CD8-positive, alpha-beta memory T cell (primary cell): ENCODE measurements at places on chromosomes 3 and 15.
A peak's percentile ranks its signal among the peaks of the same experiment; 100 is the strongest.

- no peak for DNase-seq
Observed at GRCh38 chr3:86978111-86978551, 12.8 kb downstream of the VGLL3 start.

DNA sequence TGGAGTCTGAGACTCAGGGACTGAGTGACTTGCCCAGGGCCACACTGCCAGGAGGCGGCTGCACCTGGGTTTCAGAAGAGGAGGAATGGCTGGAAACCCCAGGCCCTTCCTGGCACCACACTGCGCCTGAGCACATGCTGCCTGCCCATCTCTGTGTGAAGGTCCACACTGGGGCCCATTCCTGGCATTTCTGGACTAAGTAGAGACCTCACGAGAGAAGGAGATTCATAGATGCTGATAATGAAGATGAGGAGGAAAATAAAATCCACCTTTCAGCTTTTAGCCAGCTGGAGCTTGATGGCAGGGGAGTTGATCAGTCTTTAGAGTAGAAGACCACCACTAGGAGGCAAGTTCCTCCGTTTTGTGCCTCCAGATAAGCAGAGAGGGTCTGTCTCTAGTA lies 40.2 kb upstream of the TF start:
- DNase-seq: no peak

GRCh38 chr15:76337696-76338485 lies 1.3 kb downstream of the ISL2 start:
- DNase-seq: no peak

- no peak for DNase-seq
Observed at GRCh38 chr3:167876620-167877281, 141.2 kb downstream of the SERPINI1 start.

DNA sequence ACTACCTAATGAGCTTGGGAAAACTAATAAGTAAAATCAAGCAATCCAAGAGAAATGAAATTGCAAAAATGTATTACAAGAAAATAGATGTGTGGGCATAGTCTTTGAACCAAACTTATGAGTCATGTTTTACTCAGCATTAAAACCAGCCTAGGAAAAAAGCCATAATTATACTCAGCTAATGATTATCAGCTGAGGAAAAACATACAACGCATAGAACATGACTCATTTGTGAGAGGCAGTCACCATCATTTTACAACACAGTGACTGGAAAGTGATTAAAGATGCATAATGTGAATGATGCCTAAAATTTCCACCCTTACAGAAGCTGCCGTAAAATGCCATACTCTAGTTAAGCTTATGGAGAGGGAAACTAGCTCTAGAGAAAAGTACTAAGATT lies 238.0 kb upstream of the EOMES start:
- DNase-seq: no peak

DNA sequence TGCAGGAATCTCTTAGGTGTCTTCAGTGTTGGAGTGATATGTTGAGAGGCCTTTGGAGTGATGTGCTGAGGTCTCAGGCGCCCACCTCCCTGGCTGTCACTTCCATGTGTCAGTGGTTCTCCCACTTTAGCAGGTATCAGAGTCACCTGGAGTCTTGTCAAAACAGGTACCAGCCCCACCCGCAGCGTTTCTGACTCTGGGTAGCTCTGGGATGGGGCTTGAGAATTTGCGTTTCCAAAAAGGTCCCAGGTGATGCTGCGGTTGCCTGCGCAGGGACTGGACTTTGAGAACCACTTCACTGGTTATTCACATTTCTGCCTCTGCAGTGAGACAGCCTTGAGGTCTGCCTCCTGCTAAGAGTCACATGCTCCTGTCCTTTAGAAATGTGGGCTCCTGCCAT lies 15.5 kb downstream of the UMPS start:
- DNase-seq: no peak

DNA sequence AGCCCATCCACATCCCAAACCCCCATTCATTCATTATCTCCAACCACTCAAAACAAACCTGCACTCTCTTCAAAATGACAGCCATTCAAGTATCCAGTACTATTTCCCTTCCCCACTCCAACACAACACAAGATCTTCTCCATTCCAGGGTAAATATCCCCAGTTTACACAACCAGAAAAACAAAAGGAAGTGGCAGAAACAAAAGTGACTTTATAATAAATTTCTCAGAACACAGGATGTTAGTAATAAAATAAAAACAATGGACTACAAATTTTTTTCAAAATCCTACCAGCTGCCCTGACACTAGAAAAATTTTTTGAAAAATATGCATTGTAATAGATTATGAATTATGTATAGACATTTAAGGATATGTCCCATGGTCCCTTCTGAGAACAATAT lies 14.2 kb downstream of the CPA3 start:
- no peak for DNase-seq

DNA sequence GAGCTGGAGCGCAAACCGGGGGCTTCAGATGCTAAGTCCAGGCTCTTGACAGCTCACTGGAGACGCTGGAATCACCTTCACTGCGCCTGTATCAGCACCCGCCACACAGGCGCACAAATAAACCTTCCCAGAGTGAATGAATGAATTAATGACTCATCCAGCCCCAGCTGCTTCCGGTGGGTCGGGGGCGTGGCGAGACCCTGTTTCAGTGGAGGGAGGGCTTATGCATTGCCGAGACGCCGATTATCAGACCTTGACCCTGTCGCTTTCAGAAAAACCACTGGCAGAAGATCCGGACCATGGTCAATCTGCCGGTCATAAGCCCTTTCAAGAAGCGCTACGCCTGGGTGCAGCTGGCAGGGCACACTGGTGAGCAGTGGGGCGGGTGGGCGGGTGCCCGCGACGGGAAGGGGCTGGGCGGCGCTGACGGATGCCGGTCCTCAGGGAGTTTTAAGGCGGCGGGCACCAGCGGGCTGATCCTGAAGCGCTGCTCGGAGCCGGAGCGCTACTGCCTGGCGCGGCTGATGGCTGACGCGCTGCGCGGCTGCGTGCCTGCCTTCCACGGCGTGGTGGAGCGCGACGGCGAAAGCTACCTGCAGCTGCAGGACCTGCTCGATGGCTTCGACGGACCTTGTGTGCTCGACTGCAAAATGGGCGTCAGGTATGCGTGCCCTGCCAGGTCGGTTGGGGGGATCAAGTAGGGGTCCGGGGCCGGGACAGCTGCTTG lies 7.7 kb downstream of the ITPKA start:
- DNase-seq: no peak

- no peak for DNase-seq
Observed at GRCh38 chr3:64019271-64019670, 4.0 kb downstream of the PSMD6 start.

- DNase-seq: no peak
Observed at GRCh38 chr3:197206913-197207312, 91.5 kb downstream of the DLG1 start.

- DNase-seq: no peak
Observed at GRCh38 chr15:97501291-97501690, 459.2 kb upstream of the ARRDC4 start.

GRCh38 chr15:57534281-57534680 lies 57.4 kb upstream of the MYZAP start:
- no peak for DNase-seq

DNA sequence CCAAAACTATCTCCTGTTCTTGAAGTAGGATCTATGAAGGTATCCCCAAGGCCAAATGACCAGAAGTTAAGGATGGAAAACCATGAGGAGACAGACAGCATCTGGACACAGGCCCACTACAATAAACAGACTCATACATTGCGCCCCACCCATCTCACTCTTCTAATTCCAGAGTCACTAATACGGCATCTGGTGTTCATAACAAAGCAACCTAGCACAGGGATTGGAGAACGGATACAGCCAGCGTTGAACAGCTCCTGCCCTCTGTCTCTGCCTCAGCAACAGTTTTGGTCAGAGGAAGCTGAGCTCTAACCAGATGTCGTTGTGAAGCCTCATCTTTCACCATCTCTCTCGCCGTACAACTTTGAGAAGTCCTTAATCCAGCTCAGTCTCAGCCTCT lies 44.5 kb upstream of the CCDC80 start:
- DNase-seq: no peak

DNA sequence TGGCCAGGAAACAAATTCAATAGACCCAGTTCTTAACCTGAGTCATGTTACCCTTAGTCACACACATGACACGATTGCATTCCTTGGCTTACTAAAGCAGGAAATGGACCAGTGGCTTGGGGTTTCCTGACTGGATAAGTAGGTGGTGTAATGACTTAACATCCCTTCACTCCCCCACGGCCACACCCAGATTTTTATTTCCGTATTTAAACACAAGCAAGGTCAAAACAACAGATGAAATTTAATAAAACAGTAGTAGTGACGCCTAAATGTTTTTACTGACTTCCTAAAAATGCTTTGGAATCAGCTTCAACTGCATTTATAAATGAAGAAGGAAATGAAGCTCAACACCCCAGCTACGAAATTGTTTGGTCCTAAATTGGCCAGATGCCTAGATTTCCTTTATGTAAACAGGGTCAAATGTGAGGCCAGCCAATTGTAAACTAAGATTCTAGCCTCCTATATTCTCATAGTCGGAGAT lies 324.3 kb downstream of the CHST2 start:
- no peak for DNase-seq

GRCh38 chr3:151843275-151843674 lies 29.4 kb downstream of the AADAC start:
- no peak for DNase-seq

GRCh38 chr15:98845138-98845884 lies 162.3 kb downstream of the PGPEP1L start:
- no peak for DNase-seq

- DNase-seq: no peak
Observed at GRCh38 chr3:116256843-116257485, 188.3 kb downstream of the LSAMP start.

GRCh38 chr15:91275844-91276243 lies 175.8 kb downstream of the SV2B start:
- no peak for DNase-seq

GRCh38 chr15:66951531-66952320 lies 113.7 kb upstream of the SMAD3 start:
- DNase-seq: no peak

- no peak for DNase-seq
Observed at GRCh38 chr15:74013374-74013894, 18.9 kb downstream of the PML start.

DNA sequence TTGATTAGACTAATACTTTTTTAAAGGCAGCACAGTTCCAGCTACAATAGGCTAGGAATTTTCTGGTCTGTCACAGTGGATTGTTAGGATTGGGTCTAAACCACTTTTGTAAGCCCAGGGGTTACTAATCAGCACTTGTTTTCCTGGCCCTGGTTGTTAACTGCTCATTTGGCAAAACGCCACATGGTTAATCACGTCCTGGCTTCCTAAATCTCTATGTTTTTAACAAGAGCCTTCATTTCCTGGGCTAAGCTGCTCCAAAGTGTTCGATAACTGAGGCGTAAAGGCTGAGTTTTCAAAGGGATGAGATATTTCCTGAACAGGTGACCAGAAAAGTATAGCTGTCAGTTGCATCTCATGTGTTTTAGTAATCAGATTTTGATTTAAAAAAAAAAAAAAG lies 38.9 kb upstream of the CLRN1 start:
- DNase-seq: no peak

- DNase-seq: no peak
Observed at GRCh38 chr15:74696398-74696729, 540 bp upstream of the EDC3 start.

GRCh38 chr3:197595470-197596185 lies 39.9 kb upstream of the BDH1 start:
- DNase-seq: no peak

GRCh38 chr15:42213511-42213910 lies 5.4 kb upstream of the VPS39 start:
- no peak for DNase-seq

- no peak for DNase-seq
Observed at GRCh38 chr15:95931619-95932018, 398.9 kb upstream of the NR2F2 start.

GRCh38 chr15:52295421-52296001 lies at the start of gene MYO5C:
MYO5C (minus strand) TSS chr15:52295804; CDS start chr15:52295636, 168 bp downstream.
- peak; percentile 8 for DNase-seq

- DNase-seq: no peak
Observed at GRCh38 chr15:70074380-70074779, 23.3 kb downstream of the TLE3 start.

- peak; percentile 56 for DNase-seq
Observed at GRCh38 chr15:89416339-89417183, 79.8 kb downstream of the RHCG start.

GRCh38 chr3:47347217-47347801 lies 33.5 kb upstream of the PTPN23 start:
- DNase-seq: no peak

DNA sequence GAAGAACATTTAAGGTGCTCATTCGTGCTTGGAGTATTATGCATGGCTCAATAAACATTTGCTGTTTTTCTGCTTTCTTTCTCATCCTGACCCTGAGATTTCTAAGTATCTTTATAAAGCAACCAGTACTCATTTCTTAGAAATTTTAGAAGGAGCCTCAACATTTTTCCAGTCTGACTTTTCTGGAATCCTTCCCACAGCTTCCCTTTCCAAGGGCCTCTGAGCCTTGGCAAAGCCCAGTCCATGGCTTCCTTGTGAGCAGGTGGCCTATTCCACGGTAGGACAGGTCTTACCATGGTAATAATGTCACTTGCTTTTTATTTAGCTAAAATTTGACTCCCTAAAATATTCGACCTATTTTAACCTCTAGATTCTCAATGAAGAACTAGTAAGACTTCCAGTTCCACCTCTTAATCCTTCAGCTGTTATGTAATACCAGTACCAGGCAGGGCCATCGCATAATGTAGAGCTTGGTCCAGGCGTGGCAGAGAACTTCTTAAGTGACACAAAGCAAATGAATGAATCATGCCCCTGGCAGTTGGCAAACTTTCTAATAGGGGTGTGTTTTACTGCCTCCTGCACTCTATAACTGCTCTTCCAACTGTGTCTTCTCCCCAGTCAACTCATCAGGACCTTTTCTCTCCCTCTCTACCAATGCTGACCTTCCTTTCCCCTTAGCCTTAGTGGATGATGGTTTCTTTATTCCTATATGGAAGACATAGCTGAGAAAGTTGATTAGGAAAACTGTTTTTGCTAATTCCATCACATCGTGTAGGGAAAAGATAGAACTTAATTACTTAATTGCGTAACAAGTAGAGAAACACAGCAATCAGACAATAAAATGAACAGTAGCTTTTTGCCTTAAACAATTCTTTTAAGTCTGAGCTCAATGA lies 894 bp upstream of the TM4SF4 start:
- DNase-seq: no peak

- DNase-seq: no peak
Observed at GRCh38 chr15:67784090-67784781, 41.1 kb upstream of the SKOR1 start.

- DNase-seq: no peak
Observed at GRCh38 chr3:165855581-165855980, 18.4 kb upstream of the BCHE start.

- DNase-seq: no peak
Observed at GRCh38 chr3:105094588-105094987, 272.1 kb upstream of the ALCAM start.

GRCh38 chr15:75887178-75887577 lies 16.5 kb upstream of the FBXO22 start:
- no peak for DNase-seq

DNA sequence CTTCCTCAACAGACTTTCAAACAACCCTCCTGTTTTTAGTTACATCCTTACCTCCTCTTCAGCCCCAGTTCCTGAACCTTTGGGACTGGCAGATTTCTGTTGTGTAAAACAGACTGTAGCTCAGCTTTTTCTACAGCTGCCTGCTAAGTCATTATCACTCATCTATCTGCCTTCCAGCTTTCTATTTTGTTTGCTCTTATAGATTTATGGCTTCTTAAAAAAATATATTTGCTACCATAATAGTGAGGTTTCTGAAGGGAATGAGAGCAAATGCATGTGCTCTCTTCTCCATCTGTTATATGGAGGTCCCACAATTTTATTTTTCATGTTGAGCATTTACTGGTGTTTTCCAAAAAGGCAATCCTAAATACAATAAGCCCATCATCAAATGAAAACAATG lies 18.2 kb upstream of the GJD2 start:
- no peak for DNase-seq
